Femur (tissue), 1 donor: ENCODE measurements at places on chromosomes 11 and 22.

DNA sequence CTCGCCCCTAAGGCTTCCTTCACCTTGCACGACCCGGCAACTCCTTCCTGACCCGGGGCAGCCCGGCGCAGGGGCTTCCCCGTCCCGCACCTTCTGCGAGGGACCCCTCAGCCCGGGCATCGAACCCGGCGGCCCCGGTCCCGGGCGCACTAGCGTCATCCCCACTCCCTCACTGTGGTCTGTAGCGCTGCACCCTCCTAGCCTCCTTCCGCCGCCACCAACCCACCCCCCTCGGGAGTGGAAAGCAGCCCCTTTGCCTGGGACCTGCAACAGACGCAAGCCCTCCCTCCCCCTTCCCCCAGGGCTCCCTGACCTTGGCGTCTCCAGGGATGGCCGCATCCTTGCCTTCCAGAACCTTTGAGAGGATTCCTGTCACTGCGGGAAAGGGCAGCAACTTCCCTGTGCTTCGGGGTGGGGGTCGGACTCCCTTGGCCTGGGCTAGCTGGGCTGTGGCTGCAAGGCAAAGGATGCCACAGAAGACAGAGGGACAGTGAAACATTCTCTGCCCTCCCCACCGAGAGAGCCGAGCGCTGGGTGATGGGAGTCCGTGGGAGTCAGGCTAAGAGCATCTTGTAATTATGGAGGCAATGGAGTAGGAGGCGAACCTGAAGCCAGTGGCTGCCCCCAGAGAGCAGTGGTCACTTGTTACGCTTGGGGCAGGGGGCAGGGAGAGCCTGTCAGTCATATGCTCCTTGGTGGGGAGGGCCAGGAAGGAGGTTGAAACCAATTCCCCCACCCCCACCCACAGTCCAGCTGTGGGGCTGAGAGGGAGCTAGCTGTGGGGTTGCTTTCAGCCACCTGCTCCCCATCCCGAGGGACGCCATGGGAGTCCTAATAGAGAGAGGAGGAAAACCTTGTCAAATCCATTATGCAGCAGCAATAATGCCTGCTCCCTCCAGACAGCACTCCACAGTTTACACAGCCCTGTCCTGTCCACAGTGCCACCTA is 920 bp downstream of the TMEM132A start:
- no peak for DNase-seq

GRCh38 chr11:116607027-116607426 is 165.8 kb downstream of the BUD13 start:
- no peak for DNase-seq

GRCh38 chr11:128179039-128179438 is 408.3 kb downstream of the ETS1 start:
- DNase-seq = no peak

DNA sequence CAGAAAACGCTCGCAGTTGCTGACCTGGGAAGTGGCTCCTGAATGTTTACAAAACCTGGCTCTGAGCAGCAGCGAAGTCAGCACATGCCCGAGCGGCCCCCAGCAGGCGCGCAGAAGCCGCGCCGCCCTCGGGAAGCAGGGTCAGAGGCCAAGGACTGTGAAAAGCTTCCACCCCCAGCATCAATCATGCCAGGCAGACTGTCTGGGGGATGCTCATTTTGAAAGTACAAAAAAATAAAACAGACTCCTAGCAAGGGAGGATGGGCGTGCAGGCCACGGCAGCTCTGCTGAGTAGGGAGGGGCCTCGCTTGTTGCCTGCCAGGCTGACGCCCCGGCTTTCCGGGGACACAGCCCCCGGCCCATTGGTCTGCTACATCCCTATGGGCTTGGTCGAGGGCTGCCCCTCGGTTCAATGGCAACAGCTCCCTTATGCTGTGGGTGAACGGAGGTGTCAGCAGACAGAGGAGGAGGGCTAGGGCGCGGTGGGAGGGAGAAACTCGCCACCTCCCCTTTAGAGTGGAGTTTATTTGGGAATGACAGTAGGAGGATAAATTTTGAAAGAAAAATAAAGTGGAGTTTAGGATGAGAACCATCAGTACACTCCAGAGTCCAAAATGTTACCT is 37.7 kb upstream of the GNB1L start:
- DNase-seq = peak; percentile 15

GRCh38 chr11:13009476-13009920 is 382 bp downstream of the RASSF10 start:
- no peak for DNase-seq

- DNase-seq = no peak
Observed at GRCh38 chr11:95375451-95375850, 144.4 kb upstream of the SESN3 start.

DNA sequence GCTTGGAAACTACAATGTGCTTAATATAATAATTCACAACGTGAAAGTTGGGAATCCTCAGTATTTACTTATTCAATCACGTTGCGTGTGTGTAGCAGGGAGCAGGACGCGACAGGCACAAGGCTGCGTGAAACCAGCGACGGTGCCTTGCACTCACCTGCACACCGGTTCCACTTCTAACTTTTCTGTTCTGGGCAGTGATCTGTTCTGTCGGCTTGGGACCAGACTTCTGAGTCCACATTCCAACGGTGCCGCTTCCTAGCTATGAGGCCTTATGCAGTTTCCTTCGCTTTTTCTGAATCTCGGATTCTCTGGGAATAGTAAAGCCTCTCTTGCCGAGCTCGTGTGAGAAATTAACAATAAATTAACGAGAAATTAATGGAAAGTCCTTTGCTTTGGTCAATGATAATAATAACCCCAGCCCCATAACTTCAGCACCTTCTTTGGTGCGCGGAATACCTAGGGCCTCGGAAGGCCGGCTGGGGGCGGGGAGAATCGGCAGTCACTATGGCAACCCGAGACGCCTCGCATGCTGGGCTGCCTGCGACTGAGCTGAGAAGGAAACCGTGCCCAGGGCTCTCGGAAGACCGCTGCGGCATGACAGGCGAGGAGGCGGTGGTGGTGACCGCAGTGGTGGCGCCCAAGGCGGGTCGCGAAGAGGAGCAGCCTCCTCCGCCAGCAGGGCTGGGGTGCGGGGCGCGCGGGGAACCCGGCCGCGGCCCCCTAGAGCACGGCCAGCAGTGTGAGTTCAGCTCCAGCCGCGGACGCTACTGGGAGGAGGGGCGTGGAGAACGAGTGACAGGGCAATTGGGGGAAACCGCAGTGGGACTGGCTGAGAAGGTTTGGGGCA is at the start of gene C11orf97:
Gene C11orf97, plus strand, starts transcription at position 530 of the 850 bp plus-strand sequence. Its CDS starts 68 bp downstream, at position 598.
- DNase-seq = peak; percentile 66

DNA sequence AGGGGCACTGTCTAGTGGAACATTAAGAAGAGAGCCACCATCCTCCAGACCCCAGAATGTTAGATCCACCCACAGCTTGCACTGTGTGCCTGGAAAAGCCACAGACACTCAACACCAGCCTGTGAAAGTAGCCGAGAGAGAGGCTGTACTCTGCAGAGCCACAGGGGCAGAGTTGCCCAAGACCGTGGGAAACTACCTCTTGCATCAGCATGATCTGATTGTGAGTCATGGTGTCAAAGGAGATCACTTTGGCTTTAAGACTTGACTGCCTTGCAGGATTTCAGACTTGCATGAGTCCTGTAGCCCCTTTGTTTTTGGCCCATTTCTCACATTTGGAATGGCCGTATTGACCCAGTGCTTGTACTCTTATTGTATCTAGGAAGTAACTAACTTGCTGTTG is 115.9 kb upstream of the CCDC179 start:
- no peak for DNase-seq

- peak; percentile 62 for DNase-seq
Observed at GRCh38 chr22:32378707-32379272, 21.1 kb downstream of the RFPL3 start.
